Fibroblast of villous mesenchyme (primary cell): ENCODE measurements at places on chromosomes 1 and 21.

- DNase-seq, result no peak
These were observed 269.4 kb downstream of the BACH1 start for GRCh38 chr21:29568020-29568697.

DNA sequence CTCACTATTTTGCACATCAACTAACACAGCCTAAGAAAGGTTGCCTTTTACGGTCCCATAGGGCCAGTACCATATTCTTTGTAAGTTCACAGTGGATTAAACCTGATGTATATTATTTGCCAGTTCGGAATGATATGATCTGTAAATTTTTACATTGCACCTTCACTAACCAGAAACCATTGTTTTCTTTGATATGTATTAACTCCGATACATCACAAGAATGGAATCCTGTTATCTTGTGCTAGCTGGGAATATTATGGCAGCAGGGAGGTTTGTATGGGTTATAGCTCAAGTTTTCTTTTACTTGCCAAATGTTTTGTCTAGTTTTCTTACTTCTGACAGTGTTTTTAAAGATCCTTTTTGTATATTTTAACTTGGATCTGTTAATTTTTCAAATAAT, 51.4 kb upstream of the S1PR1 start:
- DNase-seq, result peak; percentile 14

DNA sequence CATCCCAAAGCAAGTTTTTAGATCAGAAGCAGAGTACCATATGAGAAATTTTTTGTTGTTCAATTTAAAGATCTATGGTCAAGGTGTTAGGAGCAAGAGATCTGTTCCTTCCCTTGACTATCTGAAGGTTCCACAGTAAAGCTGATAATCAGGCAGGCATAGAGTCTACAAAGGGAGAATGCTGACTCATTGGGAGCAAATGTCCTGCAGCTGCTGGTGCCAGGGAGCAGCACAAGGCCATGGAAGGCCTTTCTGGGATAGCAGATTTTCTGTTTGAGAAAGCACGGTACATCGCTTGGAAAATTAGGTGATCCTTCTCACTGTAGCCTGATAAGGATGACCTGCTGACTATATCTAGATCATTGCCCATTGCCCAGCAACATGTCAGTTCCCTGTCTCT, 210.1 kb upstream of the C1orf87 start:
- DNase-seq, result no peak

- DNase-seq, result no peak
These were observed 349.7 kb downstream of the RWDD3 start for GRCh38 chr1:95583661-95584210.

DNA sequence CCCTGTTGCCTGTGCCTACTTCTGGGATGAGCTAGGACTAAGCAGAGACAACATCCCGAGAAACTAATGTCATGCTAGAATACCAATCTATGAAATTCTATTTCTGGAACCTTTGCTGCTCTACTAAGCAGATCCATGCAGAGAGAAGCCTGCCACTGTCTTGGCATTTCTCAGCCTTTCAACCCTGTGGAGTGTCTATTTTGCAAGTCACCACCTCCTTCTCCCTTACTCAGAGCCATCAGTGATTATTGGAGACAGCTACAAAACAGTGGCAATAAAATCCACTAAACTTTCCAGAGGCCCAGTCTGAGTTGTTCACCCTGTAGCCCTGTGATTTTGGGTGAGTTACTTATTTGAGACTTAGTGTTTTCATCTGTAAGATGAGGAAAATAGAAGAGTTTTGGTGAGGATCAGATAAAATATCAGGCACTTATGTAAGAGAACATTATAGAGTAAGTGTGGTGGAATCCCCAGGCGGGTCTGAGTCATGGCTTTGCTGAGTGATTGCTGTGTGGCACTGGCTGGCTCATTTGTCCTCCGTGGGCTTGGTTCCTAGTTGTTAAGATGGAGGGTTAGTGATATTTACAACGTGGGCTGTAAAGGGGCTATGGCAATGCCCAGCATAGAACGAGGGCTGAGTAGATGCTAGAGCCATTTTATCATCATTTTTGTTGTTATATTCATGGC, 61.1 kb downstream of the FMN2 start:
- DNase-seq, result no peak

DNA sequence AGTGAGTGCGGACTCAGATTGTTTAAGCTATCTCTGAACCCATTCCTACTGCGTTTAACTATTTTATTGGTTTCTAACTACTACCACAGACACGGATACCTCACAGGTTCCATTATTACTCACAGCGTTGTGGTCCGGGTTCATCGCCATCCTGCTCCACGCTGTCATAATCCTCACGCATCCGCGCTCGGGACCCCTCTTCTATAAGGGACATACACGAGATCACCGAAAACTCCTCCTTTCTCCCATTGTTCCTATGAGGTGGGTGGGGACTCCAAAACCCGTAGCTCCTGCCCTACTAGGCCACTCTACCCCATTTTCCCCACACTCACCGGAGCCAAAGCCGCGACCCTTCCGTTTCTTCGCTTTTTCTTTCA, 610 bp downstream of the RBM8A start:
- DNase-seq, result no peak

DNA sequence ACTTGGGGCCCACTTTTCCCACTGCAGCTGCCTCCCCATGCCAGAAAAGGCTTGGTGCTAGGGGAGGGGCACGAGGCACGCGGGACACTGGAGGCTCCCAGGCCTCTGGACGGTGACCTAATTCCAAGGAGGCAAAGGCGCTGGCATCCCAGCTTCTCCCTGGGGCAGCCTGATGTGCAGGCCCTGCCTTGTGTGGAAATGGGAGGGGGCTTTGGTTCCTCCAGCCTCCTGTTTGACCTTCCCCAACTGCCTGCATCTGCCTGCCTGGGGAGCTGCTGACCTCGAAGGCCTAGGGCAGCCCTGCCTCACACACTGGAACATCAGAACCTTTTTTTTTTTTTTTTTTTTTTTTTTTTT, 39.9 kb downstream of the KIAA1614 start:
- no peak for DNase-seq

DNA sequence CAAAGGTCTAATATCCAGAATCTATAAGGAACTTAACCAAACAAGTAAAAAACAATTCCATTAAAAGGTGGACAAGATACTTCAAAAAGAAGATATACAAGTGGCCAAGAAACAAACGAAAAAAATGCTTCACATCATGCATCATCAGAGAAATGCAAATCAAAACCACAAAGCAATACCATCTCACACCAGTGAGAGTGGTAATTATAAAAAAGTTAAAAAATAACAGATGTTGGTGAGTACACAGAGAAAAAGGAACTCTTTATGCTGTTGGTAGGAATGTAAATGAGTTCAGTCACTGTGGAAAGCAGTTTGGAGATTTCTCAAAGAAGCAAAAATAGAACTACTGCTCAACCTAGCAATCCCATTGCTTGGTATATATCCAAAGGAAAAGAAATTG, 218.6 kb downstream of the SLC44A5 start:
- no peak for DNase-seq

DNA sequence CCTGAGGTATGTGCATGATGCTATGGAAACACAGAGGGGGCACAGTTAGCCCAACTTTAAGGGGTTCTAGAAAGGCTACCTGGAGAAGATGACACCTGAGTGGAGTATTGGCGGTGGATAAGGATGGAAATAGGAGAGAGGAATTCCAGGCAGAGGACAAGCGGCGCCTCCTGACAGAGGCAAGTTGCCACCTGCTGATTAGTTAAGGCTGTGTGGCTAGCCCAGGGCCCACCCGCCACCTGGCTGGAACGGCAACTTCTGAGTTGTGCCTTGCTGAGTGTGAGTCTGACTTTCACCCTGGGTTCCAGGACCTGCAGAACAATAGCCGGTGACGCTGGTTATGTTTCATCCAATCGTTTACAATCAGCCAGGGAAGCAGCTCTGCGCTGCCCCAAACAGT, 126.9 kb upstream of the LMO4 start:
- no peak for DNase-seq

GRCh38 chr1:16209847-16210407, 2.5 kb downstream of the ARHGEF19 start:
- no peak for DNase-seq

GRCh38 chr1:241957692-241958494, at the start of gene BECN2:
Gene BECN2 (plus strand): TSS chr1:241957767. CDS start chr1:241957767, 0 bp downstream.
- peak; percentile 11 for DNase-seq

DNA sequence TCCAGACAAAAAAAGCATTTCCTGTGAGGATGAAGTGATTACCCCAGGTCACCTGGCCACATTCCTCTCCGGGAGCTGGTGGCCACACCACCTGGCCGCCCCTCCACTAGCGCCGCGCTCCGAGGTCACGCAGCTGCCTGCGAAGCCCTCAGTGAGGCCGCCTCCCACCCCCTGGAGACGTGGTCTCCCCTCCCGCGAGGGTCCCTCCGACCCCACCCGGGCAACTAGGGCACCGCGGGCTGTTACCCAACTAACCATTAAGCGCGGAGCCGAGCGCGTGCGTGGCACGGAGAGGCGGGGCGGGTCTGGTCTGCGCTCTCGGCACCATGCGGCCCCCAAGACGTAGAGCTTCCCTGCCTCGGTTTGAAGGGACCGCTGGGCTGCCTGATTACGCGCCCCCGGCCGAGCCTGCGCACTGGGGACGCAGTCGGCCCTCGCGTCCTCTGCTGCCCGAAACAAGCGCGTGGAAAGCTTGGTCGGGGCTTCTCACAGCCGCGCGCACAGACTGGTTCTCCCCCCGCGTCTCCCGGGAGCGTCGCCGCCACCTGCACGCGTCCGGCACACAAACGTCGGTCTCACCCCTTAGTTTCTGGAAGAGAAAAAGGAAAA, 106.5 kb downstream of the SLC16A1 start:
- peak; percentile 54 for DNase-seq

DNA sequence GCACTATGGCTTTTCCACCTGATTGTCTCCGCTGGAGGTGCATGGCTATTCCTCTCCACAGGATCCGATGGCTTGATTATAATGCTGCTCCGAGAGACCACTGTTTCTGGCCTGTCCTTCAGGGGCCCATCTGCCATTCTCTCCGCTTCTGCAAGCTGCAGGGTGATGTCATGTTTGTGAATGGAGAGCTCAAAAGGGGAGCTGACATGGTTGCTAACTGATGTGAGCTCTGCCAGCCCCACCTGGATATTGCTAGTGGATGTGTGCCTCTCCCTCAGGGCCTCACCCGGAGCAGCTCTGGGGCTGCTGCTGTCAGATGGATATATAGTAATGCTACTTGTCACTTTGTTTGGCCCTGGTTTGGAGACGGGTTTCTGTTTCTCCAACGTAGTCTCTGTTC, 72.3 kb downstream of the KDM1A start:
- no peak for DNase-seq

DNA sequence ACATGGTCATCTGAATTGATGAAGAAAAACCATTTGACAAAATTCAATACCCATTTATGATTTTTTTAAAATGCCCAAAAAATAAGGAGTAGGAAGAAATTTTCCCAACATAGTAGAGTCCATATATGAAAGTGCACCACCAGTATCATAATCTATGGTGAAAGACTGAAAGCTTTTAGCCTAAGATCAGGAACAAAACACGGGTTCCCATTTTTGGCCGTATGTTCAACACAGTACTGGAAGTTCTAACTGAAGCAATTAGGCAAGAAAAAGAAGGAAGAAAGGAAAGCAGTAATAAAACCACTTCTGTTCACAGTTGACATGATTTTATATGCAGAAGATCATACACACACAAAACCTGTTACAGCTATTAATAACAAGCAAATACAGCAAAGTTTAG, 227.8 kb upstream of the RAB4A start:
- DNase-seq, result no peak

- peak; percentile 93 for DNase-seq
These were observed 18.7 kb upstream of the AK2 start for GRCh38 chr1:33055210-33056008.

GRCh38 chr1:30765556-30766434, 8.2 kb upstream of the LAPTM5 start:
- DNase-seq, result no peak

DNA sequence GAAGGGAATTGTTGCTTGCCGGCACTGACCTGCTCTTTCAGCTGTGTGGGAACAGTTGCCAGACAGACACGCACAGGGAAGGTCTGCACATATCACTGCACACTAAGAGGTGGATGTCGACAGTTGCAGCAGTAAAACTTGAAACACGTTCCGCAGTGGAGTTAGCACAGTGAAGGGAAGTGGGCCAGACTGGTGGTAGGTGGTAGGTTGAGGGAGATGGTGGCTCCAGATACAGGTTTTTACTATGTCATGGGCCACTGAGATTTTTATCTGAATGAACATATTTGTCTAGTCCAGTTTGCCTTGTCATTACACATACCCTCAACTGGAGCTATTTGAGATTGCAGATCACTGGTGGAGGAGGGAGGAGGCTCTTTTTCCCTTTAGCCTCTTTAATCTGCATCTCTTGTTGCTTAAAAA, 13.5 kb downstream of the MRPS6 start:
- DNase-seq, result no peak

GRCh38 chr1:31416101-31416736, 3.2 kb downstream of the SERINC2 start:
- no peak for DNase-seq

DNA sequence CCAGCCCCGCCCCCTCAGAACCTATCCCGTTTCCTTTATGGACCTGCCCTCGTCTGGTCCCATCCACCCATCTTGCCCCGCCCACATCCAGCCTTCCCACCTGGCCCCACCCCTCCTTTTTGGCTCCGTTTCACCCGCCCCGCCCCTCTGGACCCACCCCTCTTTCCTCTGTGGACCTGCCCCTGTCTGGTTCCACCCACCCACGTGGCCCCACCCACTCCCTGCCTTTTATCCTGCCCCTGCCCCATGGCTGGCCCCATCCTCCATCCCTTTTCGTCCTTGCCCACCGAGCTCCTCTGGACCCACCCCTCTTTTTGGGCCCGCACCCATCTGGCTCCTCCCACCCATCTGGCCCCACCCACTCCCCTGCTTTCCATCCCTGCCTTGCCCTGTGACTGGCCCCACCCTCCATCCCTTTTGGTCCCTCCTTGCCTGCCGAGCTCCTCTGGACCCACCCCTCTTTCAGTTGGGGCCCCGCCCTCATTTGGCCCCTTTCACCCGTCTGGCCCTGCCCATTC, 177.3 kb downstream of the CAMTA1 start:
- DNase-seq, result no peak

- no peak for DNase-seq
These were observed 13.4 kb downstream of the ABCG1 start for GRCh38 chr21:42232176-42232825.

- DNase-seq, result no peak
These were observed 640.2 kb upstream of the CAMK1G start for GRCh38 chr1:208943291-208943690.

DNA sequence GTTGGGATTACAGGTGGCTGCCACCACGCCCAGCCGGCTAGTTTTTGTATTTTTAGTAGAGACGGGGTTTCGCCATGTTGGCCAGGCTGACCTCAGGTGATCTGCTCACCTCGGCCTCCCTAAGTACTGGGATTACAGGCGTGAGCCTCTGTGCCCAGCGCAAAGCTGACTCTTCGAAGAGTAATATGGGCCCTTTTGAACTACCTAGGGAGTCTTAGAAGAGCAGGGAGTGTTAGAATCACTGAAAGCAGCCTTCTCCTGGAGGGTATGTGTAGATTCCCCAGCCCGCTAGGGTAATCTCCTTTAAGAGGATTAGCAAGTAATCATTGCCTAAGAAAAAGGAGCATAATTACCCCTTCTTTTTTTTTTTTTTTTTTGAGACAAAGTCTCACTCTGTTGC, 6.5 kb upstream of the MAST2 start:
- no peak for DNase-seq

- no peak for DNase-seq
These were observed 12.4 kb upstream of the UMODL1 start for GRCh38 chr21:42058631-42059111.

GRCh38 chr1:154316704-154317103, 4.2 kb upstream of the AQP10 start:
- no peak for DNase-seq

GRCh38 chr1:2030076-2030871, 11.1 kb downstream of the GABRD start:
- no peak for DNase-seq

GRCh38 chr1:84855168-84855567, 37.8 kb downstream of the LPAR3 start:
- DNase-seq, result no peak
